Cerebellar cortex (tissue), 1 donor: ENCODE measurements at places on chromosomes 6 and 20.

- no peak for DNase-seq
These were observed 117.9 kb downstream of the JAG1 start for GRCh38 chr20:10555865-10556308.

DNA sequence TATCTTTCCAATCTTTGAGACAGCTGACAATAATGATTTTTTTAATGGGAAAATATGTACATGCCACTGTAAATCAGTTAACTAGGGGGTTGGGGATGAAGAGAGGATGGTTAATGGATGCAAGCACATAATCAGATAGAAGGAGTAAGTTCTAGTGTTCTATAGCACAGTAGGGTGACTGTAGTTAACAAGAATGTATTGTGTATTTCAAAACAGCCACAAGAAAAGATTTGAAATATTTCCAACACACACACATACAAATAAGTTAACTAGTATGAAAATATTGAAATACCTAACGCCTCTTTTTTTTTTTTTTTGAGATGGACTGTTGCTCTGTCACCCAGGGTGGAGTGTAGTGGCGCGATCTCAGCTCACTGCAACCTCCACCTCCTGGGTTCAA lies 153.4 kb upstream of the SALL4 start:
- DNase-seq, result no peak

DNA sequence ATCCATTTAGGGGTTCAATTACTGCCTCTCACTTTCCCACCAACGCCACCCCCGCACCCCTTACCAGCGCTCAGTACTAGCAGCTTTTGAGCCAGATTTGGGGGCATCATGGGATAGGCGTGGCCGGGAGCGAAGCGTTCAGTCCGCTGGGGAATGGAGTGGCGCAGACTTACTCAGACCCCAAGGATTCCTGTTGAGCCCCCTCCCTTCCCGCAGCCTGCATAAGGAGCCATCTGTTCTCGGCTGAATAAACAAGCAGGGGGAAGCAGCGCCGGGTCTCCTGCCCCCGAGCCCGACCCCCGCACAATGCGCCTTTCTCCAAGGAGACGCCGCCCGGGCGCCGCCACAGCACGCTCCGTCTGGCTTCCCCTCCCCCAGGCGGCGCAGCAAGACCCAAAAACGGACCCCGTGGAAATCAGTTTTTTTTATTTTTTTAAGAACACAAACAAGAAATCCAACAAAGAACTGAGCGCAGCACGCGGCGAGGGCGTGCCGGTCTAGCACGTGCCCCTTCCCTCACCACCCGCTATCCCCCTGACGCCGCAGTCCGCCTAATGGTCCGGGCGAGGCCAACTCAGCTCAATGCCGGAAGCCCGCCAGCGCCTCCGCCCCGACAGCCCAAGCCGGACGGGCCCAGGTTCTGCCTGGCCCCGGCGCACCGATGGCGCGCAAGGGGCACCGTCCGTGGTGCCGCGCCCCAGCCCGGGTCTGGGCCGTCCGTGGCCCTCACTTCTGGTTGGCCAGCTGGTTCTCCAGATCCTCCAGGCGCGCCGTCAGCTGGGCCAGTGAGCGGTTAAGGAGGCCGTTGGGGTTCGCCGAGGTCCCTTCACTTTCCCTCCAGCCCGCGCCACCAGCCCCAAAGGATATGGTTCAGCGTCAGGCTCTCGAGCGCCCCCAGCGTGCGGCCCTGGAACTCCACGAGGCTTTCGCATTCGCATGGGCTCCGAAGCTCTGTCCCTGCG lies 13.3 kb upstream of the RBPJL start:
- DNase-seq, result peak; percentile 32

DNA sequence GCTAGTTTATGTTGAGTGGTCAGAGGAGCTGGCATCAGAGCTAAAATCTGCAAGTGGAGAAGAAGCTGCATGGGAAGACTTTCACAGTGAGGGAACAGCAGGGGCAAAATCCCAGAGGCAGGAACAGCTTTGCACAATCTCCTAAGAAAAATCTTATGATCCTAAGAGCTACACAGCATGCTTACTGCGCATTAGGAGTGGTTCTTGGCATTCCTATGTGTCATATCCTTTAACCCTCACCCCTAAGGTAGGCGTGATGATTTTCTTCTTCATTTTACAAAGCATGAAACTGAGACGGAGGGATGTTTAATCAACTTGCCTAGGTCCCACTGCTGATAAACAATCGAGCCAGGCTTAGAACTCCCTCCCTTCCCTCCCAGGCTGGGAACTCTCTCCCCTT lies 313.6 kb upstream of the SULF2 start:
- DNase-seq, result no peak

DNA sequence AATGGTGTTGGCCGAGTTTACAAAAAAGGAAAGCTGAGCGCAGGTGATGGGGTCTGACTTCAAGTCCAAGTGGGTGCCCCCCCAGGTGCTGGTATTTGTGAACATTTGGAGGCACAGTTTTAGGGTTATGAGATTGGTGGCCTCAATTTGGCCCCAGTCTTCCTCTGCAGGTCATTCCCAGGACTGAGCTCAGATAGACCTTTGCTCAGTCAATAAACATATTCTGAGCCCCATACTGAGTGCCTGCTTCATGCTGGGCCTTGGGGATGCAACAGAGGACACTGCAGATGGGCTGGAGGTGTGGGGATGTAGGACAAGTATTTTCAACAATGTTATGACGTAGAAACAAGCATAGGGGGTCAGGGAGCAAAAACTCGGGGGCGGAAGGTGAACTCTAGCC lies 33.5 kb downstream of the TGM3 start:
- DNase-seq, result no peak

DNA sequence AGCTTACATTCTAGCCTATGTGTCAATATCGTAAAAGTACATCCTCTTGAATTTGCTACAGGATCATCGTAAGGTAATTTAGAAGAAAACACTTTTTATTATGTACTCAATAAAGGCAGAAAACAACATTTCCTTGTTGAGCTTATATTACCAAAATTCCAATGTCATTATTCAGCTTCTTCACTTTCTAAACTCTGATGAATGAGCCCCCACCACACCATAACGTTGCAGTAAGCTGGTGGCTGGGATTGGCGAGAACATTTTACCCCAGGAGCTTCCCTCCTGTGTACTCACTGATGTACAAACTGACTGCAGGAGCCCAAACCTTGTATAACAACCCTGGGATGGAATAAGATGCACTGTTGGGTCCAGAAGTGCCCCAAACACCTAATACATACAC lies 238.1 kb upstream of the MARCKS start:
- no peak for DNase-seq

- DNase-seq, result no peak
These were observed 46.5 kb upstream of the IFNGR1 start for GRCh38 chr6:137265561-137266308.

GRCh38 chr6:162833776-162834175 lies 106.0 kb downstream of the PACRG start:
- no peak for DNase-seq

DNA sequence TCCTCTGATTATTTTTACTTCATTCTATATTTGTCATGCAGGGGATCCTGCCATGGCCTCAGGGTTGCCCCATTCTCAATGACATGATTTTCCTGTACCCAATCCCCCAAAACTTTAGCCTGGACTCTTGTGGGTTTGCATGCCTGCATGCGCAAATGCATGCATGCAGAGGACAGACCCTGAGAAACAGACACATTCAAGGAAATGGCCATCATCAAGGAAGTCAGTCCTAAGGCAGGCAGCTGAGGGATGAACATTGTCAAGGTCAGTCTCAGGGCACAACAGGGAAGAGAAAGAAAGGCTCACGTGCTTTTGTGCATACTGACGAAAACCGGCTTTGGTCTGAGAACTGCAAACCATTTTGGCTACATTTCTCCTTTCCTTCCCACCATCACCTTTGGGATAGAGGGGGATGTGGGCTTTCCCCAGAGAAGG lies 13.1 kb downstream of the NEDD9 start:
- DNase-seq, result no peak

DNA sequence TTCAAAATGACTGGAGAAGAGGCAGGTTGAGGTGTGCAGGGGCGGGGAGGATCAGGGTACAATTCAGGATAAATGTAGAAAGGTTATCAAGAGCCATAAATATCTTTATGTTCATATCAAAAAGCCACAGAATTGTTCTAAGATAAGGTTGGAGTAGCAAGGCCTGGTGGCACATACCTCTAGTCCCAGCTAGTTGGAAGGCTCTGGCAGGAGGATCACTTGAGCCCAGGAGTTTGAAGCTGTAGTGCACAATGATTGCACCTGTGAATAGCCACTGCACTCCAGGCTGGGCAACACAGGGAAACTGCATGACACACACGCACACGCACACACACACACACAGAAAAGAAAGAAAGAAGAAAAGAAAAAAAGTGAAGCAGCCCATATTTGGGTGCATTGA lies 194.8 kb downstream of the GRIK2 start:
- no peak for DNase-seq

DNA sequence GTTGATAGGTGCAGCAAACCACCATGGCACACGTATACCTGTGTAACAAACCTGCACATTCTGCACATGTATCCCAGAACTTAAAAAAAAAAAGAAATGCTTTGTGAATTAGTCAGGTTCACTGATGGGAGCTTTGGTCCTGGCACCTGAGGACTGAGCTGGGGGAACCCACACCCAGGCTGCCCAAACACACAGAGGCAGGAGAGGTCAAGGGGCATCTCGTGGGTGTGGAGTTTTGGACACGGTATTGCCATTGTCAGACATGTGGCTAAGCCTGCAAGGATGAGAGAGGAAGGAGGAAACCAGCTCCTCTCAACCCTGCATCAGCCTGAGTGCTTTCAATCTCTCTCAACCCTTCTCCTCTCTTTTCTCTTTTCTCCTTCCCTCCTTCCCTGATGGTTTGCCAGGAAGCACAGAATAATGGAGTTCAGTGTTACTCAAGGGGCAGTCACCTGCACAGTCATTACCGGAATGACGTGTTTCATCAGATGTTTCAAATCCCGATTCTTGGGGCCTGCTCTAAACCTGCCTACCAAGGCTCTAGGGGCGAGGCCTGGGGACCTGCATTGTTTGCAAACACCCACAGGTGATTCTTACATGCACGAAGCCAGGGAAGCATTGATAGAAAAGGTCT lies 89.9 kb upstream of the NEDD9 start:
- no peak for DNase-seq

DNA sequence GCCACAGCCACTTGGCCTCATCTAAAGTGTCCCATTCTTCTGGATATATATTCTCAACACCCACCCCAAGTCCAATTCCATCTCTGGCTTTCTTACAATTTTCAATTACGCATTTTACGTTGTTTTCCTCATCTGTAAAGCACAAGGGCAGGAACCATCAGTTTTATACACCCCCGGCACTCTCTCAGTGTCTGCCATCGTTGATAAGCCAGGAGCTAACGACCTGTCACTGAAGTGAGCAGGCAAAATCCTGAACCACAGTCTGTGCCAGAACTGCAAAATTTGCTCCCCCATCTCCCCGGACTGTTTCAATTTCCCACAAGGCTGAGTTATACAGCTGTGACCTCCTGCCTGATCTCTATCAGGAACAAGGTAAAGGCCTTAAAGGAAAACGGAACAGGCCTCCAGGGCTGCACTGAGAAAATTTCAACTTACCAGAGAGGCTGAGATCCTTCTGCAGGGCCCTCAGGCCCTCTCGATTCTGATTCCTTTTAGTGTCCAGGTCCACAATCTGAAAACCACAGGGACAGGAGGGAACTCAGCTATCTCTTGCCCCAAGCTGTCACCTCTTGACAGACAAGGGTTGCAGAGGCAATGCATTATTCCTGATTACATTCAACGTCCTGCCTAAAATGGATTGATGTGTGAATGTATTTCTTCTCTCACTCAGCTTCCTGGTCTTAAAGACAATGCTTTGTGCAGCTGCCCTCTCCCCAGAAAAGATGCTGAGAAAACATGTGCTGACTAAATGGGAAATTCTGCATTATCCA lies 1.8 kb downstream of the PDRG1 start:
- DNase-seq, result no peak

DNA sequence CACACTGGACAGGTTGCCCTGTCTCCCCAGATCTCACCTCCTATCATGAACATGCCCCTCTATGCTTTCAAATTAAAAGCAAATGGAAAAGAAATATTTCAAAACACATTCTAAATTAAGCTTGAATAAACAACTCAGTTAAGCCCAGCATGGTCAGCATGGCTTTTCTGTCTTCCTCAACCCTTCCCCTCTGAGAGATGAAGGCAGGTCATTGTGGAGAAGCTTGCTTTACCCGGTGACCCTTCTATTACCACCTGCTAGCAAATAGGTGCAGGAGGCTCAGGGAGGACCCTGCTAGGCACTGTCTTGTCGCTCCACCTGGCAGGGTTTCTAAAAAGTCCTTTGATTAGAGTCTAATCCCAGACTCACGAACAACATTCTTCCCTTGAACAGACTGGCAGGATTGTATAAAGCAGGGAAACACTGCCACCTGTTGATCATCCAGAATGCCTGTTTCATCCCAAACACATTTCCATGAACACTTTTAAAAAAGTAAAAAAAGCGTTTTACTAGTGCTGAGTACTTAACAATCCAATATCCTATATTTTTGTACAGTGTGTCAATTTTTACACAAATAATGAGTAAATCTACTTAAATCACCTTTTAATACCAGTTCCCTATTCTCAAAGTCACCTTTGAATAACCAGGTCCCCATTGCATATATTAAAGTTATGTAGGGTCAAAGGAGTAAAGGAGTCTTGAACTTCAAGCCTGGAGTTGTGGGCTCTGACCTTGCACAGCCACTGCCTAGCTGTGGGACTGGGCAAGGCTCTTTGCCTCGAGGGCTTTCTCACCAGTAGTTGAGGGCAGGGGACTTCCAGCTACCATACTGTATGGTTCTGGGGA lies 75.5 kb downstream of the GPR6 start:
- peak; percentile 54 for DNase-seq

GRCh38 chr6:5096482-5096881 lies 11.3 kb downstream of the PPP1R3G start:
- no peak for DNase-seq

- DNase-seq, result no peak
These were observed 733.8 kb upstream of the FLRT3 start for GRCh38 chr20:15071085-15071808.

GRCh38 chr6:2468601-2468955 lies 223.2 kb upstream of the GMDS start:
- no peak for DNase-seq

DNA sequence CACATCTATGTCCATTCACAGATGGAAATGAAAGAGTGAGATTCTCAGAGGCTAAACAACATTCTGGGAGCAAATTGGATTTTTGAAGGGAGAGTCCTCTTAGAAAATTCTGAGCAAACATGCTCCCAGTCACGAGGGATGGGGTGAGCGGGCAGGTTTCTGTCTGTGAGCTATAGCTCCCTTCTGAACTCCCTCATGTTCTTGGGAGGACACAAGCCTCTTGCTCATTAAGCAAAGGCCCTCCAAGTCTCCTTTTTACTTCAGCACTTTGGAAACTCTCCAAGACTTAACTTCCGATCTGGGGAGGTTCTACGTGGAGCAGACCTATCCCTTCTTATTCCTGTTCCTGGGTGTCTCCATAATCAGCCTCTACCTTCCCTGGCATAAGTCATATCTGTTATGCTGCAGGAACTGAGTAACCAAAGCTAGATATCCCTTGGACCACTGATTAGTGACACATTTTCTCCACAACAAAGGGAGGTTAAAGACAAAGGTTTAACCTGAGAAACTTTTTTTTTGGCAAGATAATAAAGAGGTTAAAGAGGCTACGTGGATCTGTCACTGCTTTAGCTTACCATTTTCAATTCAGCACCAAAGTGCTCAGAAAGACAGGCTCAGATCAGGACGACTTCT lies 33.0 kb upstream of the SMIM29 start:
- DNase-seq, result no peak
